LHCN-M2 (cell line): ENCODE measurements at places on chromosomes 7 and 10. TPM values are rescaled to one million over a fixed set of nuclear protein-coding genes. Genes with fewer than 3 reads are reported as not detected.

NT5C2 gene
- total RNA-seq = 35.5 and 41.8 TPM in 2 replicates

SFTPA1 gene
- total RNA-seq = not detected in 2 replicates

BTBD16 gene
- total RNA-seq = not detected in 2 replicates

CFAP69 gene
- total RNA-seq = 1.6 and 14.7 TPM in 2 replicates

HOXA9 gene
- total RNA-seq = 8.7 TPM in 2 replicates

WNT8B gene
- not detected in 2 replicates for total RNA-seq

HDAC9 gene
- 7.1 and 16.5 TPM in 2 replicates for total RNA-seq

FOXP2 gene
- total RNA-seq = 0.34 and 0.71 TPM in 2 replicates

CALML3 gene
- total RNA-seq = not detected in 2 replicates

SUN3 gene
- not detected in 2 replicates for total RNA-seq

NEUROD6 gene
- total RNA-seq = not detected in 2 replicates

FAM25A gene
- not detected in 2 replicates for total RNA-seq

GIMAP5 gene
- total RNA-seq = not detected in 2 replicates

MLXIPL gene
- 0.13 and 0.63 TPM in 2 replicates for total RNA-seq
